ENCODE measurements at places on chromosomes 12 and 14.
A peak's percentile ranks its signal among the peaks of the same experiment; 100 is the strongest.

DNA sequence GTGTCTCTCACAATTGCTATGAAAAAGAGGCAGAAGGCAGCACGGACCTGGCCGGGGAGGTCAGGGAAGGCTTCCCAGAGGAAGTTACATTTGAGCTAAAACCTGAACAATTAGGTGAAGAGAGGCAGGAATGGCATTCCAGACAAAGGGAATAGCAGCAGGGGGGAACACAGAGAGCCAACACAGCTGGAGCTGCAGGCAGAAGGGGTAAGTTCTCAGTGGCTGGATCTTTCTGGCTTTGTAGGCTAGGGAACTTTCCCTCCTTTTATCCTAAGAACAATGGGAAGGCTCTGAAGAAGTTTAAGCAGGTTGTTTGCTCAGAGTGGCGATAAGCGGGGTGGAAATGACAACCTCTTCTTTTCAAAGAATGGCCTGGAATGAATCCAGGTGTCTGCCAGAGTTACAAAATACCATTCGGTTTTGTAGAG lies 100.0 kb downstream of the PRIMA1 start:
- no peak for DNase-seq

DNA sequence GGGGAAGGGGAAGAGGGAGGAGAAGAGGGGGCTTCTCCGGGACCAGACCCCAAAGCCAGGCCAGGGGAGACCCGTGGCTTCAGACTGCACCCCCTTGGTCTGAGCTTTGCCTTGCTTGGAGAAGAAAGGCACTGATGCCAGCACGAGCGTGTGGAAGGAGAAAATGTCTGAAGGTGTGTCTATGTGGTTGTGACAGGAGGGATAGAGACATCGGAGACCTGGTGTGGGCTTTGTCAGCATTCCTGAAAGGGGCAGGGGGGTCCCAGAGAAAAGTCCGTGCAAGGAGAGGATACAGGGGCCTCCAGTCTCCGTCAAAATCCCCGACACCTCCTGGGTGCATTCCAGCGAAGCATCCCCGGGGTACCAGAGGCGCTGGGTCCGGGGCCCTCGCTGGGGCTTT lies 139.0 kb upstream of the LHX5 start:
- no peak for DNase-seq

GRCh38 chr12:15131431-15131830 lies 89.8 kb downstream of the RERG start:
- DNase-seq, result no peak

- DNase-seq, result no peak
These were observed 168.2 kb downstream of the SUDS3 start for GRCh38 chr12:118544569-118544968.

- no peak for DNase-seq
These were observed 7.5 kb downstream of the WIF1 start for GRCh38 chr12:65113621-65114035.

DNA sequence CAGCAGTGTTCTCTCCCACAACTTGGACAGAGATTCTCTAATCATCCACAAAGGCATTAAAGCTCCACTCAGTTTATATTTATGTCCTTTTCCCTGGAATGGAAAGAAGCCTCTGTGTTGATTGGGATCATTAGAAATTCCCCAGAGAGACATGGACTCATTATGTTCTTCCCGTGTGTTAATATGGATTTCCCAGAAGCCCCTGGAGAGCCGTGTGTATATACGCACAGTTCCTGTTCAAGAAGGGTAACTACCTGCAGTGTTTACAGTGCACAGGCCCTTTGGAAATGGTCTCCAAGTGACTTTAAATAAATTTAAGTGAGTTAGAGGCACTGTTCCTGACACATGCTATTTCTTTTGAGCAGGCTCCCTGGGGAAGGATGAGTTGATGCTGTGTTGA lies 428.0 kb upstream of the TMTC1 start:
- DNase-seq, result no peak

- DNase-seq, result no peak
These were observed 32.3 kb downstream of the PTHLH start for GRCh38 chr12:27940245-27940644.

DNA sequence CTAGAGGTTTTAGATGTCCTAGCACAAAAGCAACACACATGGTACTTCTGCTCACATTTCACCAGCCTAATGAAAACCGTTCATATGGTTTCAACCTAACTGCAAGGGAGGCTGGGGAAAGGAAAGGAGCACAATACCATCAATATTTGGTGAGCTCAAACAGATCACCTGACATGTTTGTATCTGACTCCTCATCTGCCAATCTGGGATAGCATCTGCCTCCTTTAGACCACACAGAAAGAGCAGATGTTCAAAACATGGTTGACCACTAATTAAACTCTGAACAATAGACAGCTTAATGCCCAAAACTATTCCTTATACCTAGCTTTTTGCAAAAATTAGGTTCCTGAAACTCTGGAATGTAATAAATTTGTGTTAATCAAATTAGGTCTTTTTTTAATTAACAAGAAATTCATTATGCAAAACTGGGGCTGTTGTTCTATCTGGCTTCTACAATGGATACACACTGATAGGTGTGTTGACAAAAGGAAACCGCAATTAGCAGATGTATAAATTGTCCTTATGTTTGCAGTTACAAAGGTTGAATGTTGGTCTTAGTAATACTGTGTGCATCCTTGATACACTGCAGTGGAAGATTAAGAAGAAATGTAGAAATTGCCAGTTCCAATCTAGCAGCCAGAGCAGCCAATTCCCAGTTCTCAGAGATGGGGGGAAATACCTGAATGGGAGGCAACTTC lies 89.3 kb downstream of the DUSP6 start:
- no peak for DNase-seq

GRCh38 chr14:62126879-62127478 lies 364.8 kb downstream of the SNAPC1 start:
- no peak for DNase-seq

DNA sequence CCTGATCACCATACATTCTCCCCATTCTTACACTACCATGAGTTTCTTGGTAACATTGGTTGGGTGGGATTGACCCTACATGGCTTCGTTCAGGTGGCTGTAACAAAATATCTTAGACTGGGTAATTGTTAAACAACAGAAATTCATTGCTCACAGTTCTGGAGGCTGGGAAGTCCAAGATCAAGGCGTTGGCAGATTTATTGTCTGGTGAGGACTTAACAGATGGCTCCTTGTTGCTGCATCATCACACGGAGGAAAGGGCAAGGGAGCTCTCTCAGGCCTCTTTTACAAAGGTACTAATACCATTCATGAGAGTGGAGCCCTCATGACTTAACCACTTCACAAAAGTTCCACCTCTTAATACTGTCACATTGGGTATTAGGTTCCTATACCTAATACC lies 116.7 kb upstream of the EGLN3 start:
- DNase-seq, result no peak

DNA sequence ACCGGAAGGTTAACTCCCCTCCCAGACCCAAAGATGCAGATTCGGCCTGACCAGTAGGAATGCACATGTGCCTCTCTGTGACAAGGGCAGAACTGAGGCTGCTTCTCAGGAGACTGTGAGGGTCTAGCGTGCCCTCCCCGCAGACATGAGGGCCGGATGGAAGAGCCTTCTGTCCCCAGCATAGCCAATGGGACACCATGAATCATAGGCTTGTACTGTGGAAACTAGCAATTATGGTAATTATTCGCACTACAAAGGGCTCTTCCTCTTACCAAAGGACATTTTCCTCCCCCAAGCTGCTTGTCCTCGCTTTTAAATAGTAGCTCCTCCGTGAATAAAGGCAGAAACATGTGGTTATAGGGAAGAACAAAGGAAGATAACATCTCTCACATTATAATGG lies 6.2 kb downstream of the COA8 start:
- no peak for DNase-seq

- DNase-seq, result no peak
These were observed 239.7 kb downstream of the EMP1 start for GRCh38 chr12:13436182-13436581.

DNA sequence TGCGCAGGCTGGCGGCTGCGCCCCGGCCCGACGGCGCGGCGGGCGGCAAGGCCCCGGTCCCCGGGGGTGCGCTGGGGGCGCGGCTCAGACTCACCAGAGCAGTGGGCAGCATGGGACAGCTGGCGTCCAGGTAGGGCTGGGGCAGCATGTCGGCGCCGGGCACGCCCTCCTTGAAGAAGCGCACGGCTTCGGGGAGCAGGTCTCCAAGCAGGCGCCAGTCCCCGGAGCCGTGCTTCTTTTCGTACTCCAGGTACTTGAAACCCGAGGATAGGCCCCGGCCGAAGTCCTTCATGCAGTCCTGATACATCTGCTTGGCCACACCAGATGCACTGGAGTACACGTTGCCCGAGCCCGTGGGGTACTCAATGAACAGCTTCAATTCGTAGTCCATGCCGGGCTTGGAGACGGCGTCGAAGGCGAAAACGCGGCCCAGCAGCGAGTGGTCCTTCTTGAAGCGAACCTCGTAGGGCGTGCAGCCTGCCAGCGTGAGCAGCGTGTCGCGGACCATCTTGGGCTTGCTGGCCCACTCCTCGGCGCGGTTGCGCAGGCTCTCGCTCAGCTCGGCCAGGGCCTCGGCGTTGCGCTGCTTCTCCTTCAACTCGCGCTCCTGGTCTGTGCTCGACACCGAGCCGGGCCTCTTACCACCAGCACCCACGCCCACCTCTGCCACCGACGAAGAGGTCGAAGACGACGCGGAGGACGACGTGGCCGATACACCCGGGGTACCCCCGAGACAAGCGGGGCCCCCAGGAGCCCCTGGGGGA lies 2.2 kb downstream of the IRF2BPL start:
- peak; percentile 64 for DNase-seq

- no peak for DNase-seq
These were observed 148.3 kb downstream of the PTCSC3 start for GRCh38 chr14:36028218-36028617.

DNA sequence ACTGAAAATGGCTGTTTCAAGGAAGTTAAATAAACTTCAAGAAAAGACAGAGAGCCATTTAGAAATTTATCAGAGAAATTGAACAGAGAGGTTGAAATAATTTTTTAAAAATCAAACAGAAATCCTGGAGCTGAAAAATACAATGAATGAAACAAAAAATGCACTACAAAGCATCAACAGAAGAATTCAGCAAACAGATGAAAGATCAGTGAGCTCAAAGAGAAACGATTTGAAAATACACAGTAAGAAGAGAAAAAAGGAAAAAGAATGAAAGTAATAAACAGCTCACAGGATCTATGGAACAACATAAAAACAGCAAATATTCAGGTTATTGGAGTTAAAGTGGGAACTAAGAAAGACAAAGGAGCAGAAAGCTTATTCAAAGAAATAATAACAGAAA lies 26.2 kb downstream of the COX16 start:
- no peak for DNase-seq

GRCh38 chr12:15691388-15691787 lies 97.8 kb downstream of the EPS8 start:
- no peak for DNase-seq

DNA sequence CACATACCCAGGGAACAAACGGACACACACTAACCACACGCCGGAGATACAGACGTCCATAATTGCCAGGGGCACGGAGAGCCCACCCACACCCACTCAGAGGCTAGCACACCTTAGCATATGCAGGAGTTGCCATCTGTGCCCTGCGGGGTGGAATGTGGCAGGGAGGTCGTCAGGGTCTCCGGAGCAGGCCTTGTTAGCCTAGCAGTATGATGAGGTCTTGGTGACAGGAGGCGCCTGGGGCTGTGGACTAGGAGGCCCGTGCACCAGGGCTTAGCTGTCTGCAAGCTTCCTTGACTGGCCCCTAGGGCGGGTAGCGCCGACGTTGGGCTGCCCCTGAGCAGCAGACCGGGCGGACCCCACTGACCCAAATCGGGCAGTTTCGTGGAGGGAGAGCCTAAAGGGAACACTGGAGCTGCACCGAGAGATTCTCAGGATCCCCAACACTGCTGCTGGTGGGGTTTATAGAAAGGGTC lies 10.0 kb downstream of the STAC3 start:
- no peak for DNase-seq

DNA sequence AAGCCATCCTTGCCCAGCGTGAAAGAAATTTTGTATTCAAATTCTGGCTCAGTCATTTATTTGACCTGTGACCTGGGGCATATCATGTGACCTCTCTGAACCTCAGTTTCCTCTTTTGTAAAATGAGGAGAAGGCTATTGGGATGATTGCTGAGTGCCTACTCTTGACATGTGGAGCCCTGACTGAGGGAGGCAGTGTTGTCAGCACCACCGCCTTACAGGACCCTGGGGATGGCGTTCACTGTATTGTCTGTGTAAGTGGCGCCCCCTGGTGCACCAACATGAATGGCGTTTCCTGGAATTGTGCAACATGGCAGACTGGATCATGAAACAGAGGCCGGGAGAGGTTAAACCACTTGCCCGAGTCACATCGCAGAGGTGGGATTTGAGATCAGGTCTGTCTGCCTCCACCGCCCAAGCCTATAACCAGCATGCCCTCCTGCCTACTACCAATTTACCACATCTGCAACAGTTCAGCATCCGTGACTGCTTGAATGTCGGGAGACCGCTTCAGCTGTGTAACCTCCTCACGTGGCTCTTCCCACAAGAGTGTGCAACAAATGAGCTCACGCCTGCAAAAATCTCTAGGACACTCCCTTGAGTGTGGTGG lies 20.1 kb upstream of the CCDC63 start:
- peak; percentile 54 for DNase-seq

GRCh38 chr12:46930101-46930500 lies 104.3 kb upstream of the SLC38A4 start:
- DNase-seq, result no peak

GRCh38 chr12:69642531-69642930 lies 31.8 kb upstream of the LRRC10 start:
- no peak for DNase-seq

- no peak for DNase-seq
These were observed 126.7 kb upstream of the PTPRQ start for GRCh38 chr12:80317307-80317706.

- no peak for DNase-seq
These were observed 136.2 kb downstream of the NDUFA12 start for GRCh38 chr12:94867066-94867855.

- no peak for DNase-seq
These were observed 7.1 kb upstream of the CPNE6 start for GRCh38 chr14:24064091-24064795.

- DNase-seq, result no peak
These were observed 220.0 kb upstream of the PWP1 start for GRCh38 chr12:107465625-107466024.

DNA sequence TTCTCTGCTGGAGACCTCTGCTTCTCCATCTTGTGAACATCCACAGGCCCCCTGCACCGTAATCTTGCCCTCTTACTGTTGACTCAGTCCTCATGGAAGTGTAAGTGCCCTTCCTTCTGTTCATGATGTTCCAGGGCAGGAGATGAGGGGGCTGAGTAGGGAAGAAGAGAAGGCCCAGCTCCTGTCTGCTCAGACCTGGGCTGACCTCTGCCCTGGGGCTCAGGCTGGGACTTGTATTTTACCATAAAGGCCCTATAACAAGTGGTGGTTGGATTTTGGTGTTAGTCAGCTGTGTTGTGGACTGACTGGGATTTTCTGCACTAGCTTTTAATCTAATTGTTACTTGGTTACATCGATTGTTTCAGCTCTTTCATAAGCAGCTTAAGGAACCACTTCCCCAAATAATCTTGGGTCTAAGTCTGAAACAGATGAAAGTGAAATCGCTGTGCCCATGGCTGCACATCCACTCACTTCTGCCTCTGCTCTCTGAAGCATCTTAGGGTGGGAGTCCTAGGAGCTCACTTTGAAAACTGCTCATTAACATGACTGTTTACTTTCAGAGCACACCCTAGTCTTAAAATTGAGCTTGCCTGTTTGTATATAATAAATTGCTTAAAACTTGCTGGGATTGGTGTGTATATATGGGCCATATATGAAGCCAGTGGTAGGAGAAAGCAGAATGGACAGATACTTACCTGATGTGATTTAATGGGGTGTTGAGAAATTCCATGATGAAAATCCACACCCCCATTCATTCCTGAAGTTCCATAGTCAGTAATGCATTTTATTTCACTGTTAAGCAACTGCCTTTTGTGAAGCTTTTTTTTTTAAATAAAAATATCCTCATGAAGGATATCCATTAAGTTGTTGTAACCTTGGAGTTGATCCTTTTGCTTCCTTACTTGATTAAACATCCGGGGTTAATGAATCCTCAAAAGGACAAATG lies 17.7 kb downstream of the C12orf71 start:
- DNase-seq, result no peak
